ENCODE measurements at places on chromosomes 6 and 20. TPM values are rescaled to one million over a fixed set of nuclear protein-coding genes. Genes with fewer than 3 reads are reported as not detected.

The HSPA1L gene
- 2.1 TPM for total RNA-seq

The STMND1 gene
- not detected for total RNA-seq

The IL17A gene
- total RNA-seq: not detected

The APCDD1L gene
- 0.06 TPM for total RNA-seq

The REM1 gene
- 0.10 TPM for total RNA-seq

The STMN3 gene
- total RNA-seq: 8.0 TPM

The TMEM74B gene
- 2.6 TPM for total RNA-seq

The NRN1 gene
- 0.79 TPM for total RNA-seq

The ACTR5 gene
- total RNA-seq: 10.4 TPM

The ARMH2 gene
- total RNA-seq: not detected

The HLA-DQA2 gene
- not detected for total RNA-seq

The ZNF311 gene
- total RNA-seq: 0.37 TPM

The MOG gene
- not detected for total RNA-seq

The ADGRB3 gene
- not detected for total RNA-seq

The C20orf144 gene
- total RNA-seq: 0.12 TPM

The MAP7 gene
- total RNA-seq: 33.6 TPM

The PACRG gene
- total RNA-seq: not detected

The BPIFB4 gene
- total RNA-seq: not detected

The UST gene
- 2.5 TPM for total RNA-seq

The SAPCD1 gene
- total RNA-seq: 4.1 TPM

The GPLD1 gene
- 1.0 TPM for total RNA-seq

The DEFB132 gene
- not detected for total RNA-seq

The C6orf163 gene
- 0.24 TPM for total RNA-seq

The FLRT3 gene
- 2.0 TPM for total RNA-seq

The ADGB gene
- total RNA-seq: not detected

The RCAN2 gene
- total RNA-seq: not detected

The CHRNA4 gene
- total RNA-seq: 0.20 TPM

The SLC16A10 gene
- total RNA-seq: 0.44 TPM

The SNAP91 gene
- total RNA-seq: 0.08 TPM

The SGK2 gene
- total RNA-seq: 5.6 TPM

The STK38 gene
- 19.3 TPM for total RNA-seq

The MOXD1 gene
- 2.3 TPM for total RNA-seq

The PAX1 gene
- not detected for total RNA-seq

The BTBD3 gene
- 16.7 TPM for total RNA-seq

The WFDC10B gene
- not detected for total RNA-seq

The PRKN gene
- 0.10 TPM for total RNA-seq

The GRIK2 gene
- total RNA-seq: 0.22 TPM

The FILIP1 gene
- total RNA-seq: 0.48 TPM

Data from A549 treated with CpdA at 1 μM for 4 hours (cell line).